Thoracic aorta (tissue), 2 donors: ENCODE measurements at places on chromosomes 5 and 9. TPM values are rescaled to one million over a fixed set of nuclear protein-coding genes. Genes with fewer than 3 reads are reported as not detected.

TRIM7 gene
- 14.7 TPM for total RNA-seq

TAF11L10 gene
- total RNA-seq: not detected

SPAG8 gene
- 5.7 TPM for total RNA-seq

CYLC2 gene
- total RNA-seq: not detected

SLC46A2 gene
- 2.0 TPM for total RNA-seq

FOXD4L4 gene
- not detected for total RNA-seq

LCP2 gene
- 56.9 TPM for total RNA-seq

MCIDAS gene
- total RNA-seq: not detected

- no peaks in the 10 kb centered on the region for H3K27me3 ChIP-seq
- DNase-seq: no peak
- H3K4me1 ChIP-seq: peaks cover 37% of the 10 kb centered on the region
These were observed 3.3 kb downstream of the MEF2C start for GRCh38 chr5:88879724-88880123.

DNA sequence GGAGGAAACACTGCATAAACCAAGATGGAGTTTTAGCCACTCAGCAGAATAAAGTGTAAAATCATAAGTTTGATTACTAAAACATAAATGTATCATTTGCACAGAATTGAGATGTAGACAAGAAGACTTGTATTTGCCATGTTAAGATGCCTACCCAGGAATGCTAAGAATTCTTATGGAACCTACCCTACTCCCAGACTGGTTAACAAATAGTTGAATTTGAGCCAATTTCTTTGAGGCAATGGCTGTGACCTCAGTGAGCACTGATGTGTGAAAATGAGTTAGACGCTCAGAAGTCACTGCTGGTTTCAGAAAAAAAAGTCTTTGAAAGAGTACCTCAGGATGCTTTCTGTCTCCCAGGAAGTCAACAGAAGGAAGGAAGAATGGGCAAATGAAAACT is 95.6 kb downstream of the ESM1 start:
- DNase-seq: no peak
- H3K27me3 ChIP-seq: no peaks in the 10 kb centered on the region
- H3K4me1 ChIP-seq: no peaks in the 10 kb centered on the region
- H3K36me3 ChIP-seq: no peaks in the 10 kb centered on the region
- H3K4me3 ChIP-seq: no peak overlapping the region
- H3K27ac ChIP-seq: no peak overlapping the region

GRCh38 chr5:100542086-100542485 is 6.9 kb downstream of the FAM174A start:
- H3K4me3 ChIP-seq: no peak overlapping the region
- peak overlapping the region; percentile 28 for H3K27ac ChIP-seq
- H3K36me3 ChIP-seq: no peaks in the 10 kb centered on the region
- no peak for DNase-seq
- H3K4me1 ChIP-seq: peaks cover 40% of the 10 kb centered on the region

DNA sequence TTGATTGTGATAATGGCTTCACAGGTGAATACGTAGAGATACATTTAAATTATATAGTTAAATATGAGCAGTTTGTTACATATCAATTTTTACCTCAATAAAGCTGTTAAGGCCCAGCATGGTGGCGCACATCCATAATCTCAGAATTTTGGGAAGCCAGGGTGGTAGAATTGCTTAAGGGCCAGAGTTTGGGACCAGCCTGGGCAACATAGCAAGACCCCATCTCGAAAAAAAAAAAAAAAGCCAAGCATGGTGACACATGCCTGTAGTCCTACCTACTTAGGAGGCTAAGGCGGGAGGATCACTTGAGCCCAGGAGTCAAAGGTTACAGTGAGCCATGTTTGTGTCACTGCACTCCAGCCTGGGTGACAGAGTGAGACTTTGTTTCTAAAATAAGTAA is 138.7 kb upstream of the TMEM161B start:
- no peak overlapping the region for H3K27ac ChIP-seq
- H3K36me3 ChIP-seq: no peaks in the 10 kb centered on the region
- DNase-seq: no peak
- H3K27me3 ChIP-seq: no peaks in the 10 kb centered on the region

- DNase-seq: no peak
- no peaks in the 10 kb centered on the region for H3K27me3 ChIP-seq
- H3K36me3 ChIP-seq: no peaks in the 10 kb centered on the region
- H3K27ac ChIP-seq: no peak overlapping the region
- H3K4me3 ChIP-seq: no peak overlapping the region
- H3K4me1 ChIP-seq: no peaks in the 10 kb centered on the region
These were observed 145.5 kb upstream of the MAP3K1 start for GRCh38 chr5:56669534-56670483.

DNA sequence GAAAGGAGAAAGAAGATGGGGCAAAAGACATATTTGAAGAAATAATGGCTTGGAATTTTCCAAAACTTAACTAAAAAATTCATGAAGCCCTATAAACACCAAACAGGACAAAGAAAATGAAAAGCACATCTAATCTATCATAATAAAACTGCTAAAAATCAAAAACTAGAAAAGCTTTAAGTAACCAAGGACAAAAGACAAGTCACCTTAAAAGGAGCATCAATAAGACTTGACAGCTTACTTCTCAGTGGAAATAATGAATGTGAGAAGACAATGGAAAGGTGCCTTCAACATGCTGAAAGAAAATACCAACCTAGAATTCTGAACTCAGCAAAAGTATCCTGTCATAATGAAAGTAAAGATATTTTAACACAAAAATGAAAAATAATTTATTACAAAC is 27.0 kb downstream of the GTF3C4 start:
- no peaks in the 10 kb centered on the region for H3K36me3 ChIP-seq
- H3K4me3 ChIP-seq: no peak overlapping the region
- H3K27me3 ChIP-seq: no peaks in the 10 kb centered on the region
- H3K27ac ChIP-seq: no peak overlapping the region
- DNase-seq: no peak

DNA sequence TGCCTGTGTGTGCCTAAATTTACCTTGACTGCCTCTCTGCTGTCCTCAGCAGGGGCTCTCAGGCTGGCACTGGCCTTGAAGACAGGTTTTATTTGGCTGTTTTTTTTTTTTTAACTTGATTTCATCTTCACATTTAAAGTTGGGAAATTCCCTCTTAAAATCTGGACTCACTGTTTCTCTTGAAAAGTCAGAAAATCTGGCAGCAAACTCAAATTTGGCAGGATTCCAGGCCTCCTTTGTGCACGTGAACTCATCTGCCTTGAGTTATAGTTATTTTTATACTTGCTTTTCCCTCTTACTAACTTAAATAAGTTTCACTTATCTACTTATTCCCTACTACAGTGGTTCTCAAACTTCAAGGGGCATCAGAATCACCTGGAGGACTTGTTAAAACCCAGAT is 118.4 kb upstream of the MAP3K1 start:
- no peaks in the 10 kb centered on the region for H3K4me1 ChIP-seq
- no peak overlapping the region for H3K27ac ChIP-seq

- H3K27me3 ChIP-seq: no peaks in the 10 kb centered on the region
- peaks cover 47% of the 10 kb centered on the region for H3K4me1 ChIP-seq
- DNase-seq: no peak
- H3K4me3 ChIP-seq: peak overlapping the region; percentile 81
- H3K27ac ChIP-seq: peak overlapping the region; percentile 90
These were observed 716 bp upstream of the OTULIN start for GRCh38 chr5:14663734-14664269.

DNA sequence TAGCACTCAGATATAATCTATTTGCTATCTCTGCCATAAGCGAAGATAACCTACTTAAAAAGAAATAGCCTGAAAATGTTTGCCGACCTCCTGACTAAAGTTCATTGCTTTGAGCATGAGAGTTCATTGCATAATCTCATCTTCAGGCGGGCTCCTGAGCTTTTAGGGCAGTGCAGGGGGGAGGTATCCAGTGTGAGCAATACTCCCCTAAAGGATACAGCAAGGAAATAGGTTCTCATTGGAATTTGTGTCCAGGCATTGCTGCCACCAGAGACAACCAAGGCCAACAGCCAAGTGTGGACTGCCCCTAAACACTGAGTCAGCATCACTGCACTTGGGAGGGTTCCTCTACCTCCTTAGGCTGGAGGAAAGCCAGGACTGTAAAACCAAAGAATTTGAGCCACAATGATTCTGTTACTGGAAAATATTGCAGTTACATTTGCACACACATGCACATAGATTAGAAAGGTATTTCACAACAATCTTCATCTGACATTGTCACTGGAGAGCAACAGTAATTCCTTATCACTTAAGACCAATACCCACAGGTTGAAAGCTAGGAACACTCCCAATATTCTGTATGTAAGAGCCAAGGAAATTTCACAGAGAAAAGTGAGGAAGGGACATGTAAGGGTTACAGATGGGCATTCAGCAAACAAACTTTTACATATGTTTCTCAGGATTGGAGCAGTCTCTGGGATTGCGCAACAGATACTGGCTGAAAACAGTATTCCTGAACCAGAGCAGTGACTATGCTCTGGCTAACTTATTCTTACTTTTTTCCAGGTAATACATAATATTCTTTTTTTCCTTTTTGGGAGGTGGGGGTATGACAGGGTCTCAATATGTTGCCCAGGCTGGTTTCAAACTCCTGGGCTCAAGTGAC is 98.6 kb upstream of the TLE1 start:
- H3K36me3 ChIP-seq: no peaks in the 10 kb centered on the region
- no peak overlapping the region for H3K4me3 ChIP-seq
- H3K4me1 ChIP-seq: no peaks in the 10 kb centered on the region
- DNase-seq: no peak
- no peak overlapping the region for H3K27ac ChIP-seq

DNA sequence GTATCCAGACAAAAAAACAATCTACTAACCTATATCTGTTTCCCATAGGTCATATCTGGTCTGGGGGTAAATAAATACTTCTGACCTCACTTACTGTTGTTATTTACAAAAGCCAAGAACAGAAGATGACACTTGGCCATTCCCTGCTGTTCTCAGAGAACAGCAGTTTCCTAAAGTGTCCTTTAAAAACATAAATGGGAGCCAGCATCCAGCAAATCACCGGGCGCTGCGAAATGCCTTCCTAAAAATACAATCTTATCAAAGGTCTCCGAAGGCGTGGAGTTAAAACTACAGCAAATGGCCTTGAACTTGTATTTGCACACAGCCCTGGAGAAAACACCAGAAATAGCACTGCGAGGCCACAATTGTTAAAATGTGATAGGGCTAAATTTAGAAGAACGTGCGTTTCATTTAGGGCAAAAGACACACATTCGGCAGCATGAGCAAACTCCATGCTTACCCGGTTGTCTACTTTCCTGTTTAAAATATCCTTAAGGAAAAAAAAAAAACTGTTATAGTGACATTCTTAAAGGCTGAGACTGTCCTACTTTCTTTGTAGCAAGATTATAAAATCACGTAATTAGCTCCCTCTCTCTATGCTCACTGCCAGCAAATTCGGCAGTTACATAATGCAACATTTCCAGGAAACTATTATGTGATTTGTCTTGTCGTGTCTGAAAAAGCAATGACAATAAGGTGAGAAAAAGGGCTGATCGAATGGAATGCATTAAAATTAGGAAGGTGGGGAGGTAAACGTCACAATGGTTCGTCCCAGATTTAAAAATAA is 1.5 kb downstream of the NFIL3 start:
- DNase-seq: no peak
- H3K27ac ChIP-seq: peak overlapping the region; percentile 96
- H3K27me3 ChIP-seq: no peaks in the 10 kb centered on the region
- no peaks in the 10 kb centered on the region for H3K36me3 ChIP-seq

DNA sequence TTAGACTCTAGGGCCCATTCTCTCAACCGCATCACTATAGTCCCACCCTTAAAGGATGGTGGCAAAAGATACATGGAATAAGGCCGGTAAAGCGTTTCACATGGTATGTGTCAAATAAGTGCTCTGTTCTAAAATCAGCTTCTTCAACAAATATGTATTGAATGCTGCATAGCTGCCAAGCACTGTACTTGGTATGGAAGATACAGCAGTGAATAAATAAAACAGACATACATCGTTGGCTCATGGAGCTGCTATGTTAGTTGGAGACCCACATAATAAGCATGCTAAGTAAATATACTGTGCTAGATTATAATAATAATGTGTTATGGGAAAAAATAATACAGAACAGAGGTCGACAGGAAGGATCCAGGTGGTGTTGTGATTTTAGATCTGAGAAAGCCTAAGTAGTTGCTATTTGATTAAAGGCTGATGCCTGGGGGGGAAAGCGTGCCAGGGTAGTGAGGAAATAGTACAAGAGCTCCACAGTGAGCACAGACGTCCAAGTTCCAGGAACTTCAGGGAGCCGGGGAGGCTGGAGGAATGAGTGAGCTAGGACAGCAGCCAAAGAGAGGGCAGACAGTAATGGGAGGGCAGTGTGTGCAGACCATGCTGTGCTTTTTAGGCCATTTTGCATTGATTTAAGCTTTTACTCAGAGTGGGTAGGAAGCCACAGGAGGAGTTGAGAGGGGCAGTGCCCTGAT is 93.7 kb downstream of the JAKMIP2 start:
- H3K36me3 ChIP-seq: no peaks in the 10 kb centered on the region
- no peak overlapping the region for H3K4me3 ChIP-seq
- peak overlapping the region; percentile 13 for H3K27ac ChIP-seq
- DNase-seq: peak; percentile 18
- H3K27me3 ChIP-seq: no peaks in the 10 kb centered on the region
- no peaks in the 10 kb centered on the region for H3K4me1 ChIP-seq

DNA sequence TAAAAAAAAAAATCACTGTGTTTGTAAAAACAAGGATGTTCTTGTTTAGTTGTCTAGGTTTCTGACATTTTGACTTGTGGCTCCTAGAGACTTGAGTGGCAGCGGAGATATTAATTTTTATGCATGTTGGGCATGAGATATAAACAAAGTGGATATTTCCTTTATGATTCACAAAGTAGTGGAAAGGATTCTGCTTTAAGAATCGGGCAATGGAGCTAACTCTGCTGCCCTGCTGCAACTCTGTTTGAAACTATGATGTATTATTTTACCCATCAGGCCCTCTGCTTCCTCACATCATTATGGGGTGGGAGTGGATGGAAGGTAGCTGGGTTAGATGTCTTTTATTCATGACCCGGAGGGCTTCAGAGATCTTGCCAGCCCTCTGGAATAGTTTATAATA is 94.1 kb upstream of the CD180 start:
- peaks cover 15% of the 10 kb centered on the region for H3K4me1 ChIP-seq
- no peak overlapping the region for H3K4me3 ChIP-seq
- DNase-seq: no peak
- H3K27ac ChIP-seq: no peak overlapping the region

DNA sequence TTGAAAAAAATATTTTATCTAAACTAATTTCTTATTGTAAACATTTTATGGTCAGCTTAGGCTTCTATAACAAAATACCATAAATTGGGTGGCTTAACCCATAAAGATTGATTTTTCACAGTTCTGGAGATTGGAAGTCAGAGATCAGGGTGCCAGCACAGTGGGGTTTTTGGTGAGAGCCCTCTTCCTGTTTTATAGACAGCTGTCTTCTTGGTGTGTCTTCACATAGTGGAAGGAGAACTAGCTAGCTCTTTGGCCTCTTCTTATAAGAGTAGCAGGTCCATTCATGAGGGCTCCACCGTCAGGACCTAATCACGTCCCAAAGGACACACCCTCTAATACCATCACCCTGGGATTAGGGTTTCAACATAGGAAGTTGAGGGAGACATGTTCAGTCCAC is 26.6 kb downstream of the OTULINL start:
- no peak for DNase-seq
- H3K27me3 ChIP-seq: no peaks in the 10 kb centered on the region
- H3K36me3 ChIP-seq: no peaks in the 10 kb centered on the region

GRCh38 chr9:17970277-17970676 is 391.4 kb downstream of the SH3GL2 start:
- no peaks in the 10 kb centered on the region for H3K36me3 ChIP-seq
- no peaks in the 10 kb centered on the region for H3K4me1 ChIP-seq
- no peak for DNase-seq
- H3K27ac ChIP-seq: no peak overlapping the region
- H3K4me3 ChIP-seq: no peak overlapping the region
- H3K27me3 ChIP-seq: no peaks in the 10 kb centered on the region

- no peak overlapping the region for H3K27ac ChIP-seq
- DNase-seq: no peak
These were observed 168.0 kb downstream of the TAF11L14 start for GRCh38 chr5:17802256-17802655.
